Smooth muscle cell of the coronary artery (primary cell): ENCODE measurements at places on chromosomes 3 and 15. TPM values are rescaled to one million over a fixed set of nuclear protein-coding genes. Genes with fewer than 3 reads are reported as not detected.

PARP3 gene
- total RNA-seq = 14.6 and 26.6 TPM in 2 replicates

SLC51B gene
- not detected in 2 replicates for total RNA-seq

KCNH8 gene
- total RNA-seq = not detected in 2 replicates

CLRN1 gene
- not detected in 2 replicates for total RNA-seq

ATP6V1A gene
- total RNA-seq = 87.8 and 89.1 TPM in 2 replicates

MAP1A gene
- 13.8 and 31.1 TPM in 2 replicates for total RNA-seq

GPR149 gene
- not detected in 2 replicates for total RNA-seq

EMC7 gene
- 28.8 and 36.9 TPM in 2 replicates for total RNA-seq

PDZRN3 gene
- total RNA-seq = 14.3 and 132 TPM in 2 replicates

MOBP gene
- total RNA-seq = under 0.01 TPM in 1 of 2 replicates, not detected in the other

CLK3 gene
- 48.0 and 65.8 TPM in 2 replicates for total RNA-seq

VGLL4 gene
- 30.1 and 65.5 TPM in 2 replicates for total RNA-seq

ADCY5 gene
- 0.08 and 0.23 TPM in 2 replicates for total RNA-seq

CCDC54 gene
- not detected in 2 replicates for total RNA-seq

FILIP1L gene
- total RNA-seq = 8.5 and 29.8 TPM in 2 replicates

STRA6 gene
- 26.2 TPM in 1 of 2 replicates, not detected in the other for total RNA-seq

TF gene
- total RNA-seq = under 0.01 and 0.30 TPM in 2 replicates

TRIM42 gene
- not detected in 2 replicates for total RNA-seq

ACOX2 gene
- total RNA-seq = 17.2 and 23.4 TPM in 2 replicates

PSMA4 gene
- 61.3 and 157 TPM in 2 replicates for total RNA-seq

OR5K2 gene
- not detected in 2 replicates for total RNA-seq

HRG gene
- not detected in 2 replicates for total RNA-seq

CCR2 gene
- total RNA-seq = under 0.01 TPM in 1 of 2 replicates, not detected in the other

SEC62 gene
- total RNA-seq = 42.3 and 62.0 TPM in 2 replicates

ARL14 gene
- not detected in 2 replicates for total RNA-seq

TBC1D21 gene
- not detected in 2 replicates for total RNA-seq

SPSB4 gene
- not detected in 2 replicates for total RNA-seq

LRRC2 gene
- 2.0 and 4.7 TPM in 2 replicates for total RNA-seq

MYLK gene
- 85.2 and 276 TPM in 2 replicates for total RNA-seq

TIMP4 gene
- 0.68 and 3.4 TPM in 2 replicates for total RNA-seq

RYR3 gene
- under 0.01 and 0.15 TPM in 2 replicates for total RNA-seq

SEMA6D gene
- 2.3 and 14.9 TPM in 2 replicates for total RNA-seq

CRYBG3 gene
- 15.0 and 16.9 TPM in 2 replicates for total RNA-seq

SLC28A2 gene
- not detected in 2 replicates for total RNA-seq

NIT2 gene
- total RNA-seq = 1.9 and 14.6 TPM in 2 replicates

PPP1R14D gene
- total RNA-seq = not detected in 2 replicates

SV2B gene
- 0.12 TPM in 1 of 2 replicates, not detected in the other for total RNA-seq

VEPH1 gene
- total RNA-seq = 31.8 and 89.7 TPM in 2 replicates

GASK1A gene
- 0.94 and 1.2 TPM in 2 replicates for total RNA-seq

VGLL3 gene
- 2.9 and 54.9 TPM in 2 replicates for total RNA-seq

GPR87 gene
- not detected in 2 replicates for total RNA-seq

MUSTN1 gene
- not detected in 2 replicates for total RNA-seq

A4GNT gene
- not detected in 2 replicates for total RNA-seq

COLQ gene
- total RNA-seq = 0.30 and 0.35 TPM in 2 replicates

DNAH1 gene
- total RNA-seq = 1.7 and 8.3 TPM in 2 replicates

LEKR1 gene
- 0.38 and 0.47 TPM in 2 replicates for total RNA-seq

ACKR2 gene
- 0.15 and 0.35 TPM in 2 replicates for total RNA-seq

ZNF385D gene
- 0.08 and 0.47 TPM in 2 replicates for total RNA-seq
